ENCODE measurements at places on chromosomes 3 and 15.

GRCh38 chr3:52197499-52197841, 490 bp upstream of the ALAS1 start:
- DNase-seq: no peak

- no peak for DNase-seq
These were observed 230.2 kb upstream of the HES1 start for GRCh38 chr3:193905541-193906396.

DNA sequence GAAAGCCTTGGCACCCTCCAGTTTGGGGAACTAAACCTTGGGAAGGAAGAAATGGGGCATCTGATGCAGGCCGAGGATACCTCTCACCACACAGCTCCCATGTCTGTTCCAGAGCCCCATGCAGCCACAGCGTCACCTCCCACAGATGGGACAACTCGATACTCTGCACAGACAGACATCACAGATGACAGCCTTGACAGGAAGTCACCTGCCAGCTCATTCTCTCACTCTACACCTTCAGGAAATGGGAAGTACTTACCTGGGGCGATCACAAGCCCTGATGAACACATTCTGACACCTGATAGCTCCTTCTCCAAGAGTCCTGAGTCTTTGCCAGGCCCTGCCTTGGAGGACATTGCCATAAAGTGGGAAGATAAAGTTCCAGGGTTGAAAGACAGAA, 7.7 kb downstream of the MAP1A start:
- DNase-seq: no peak

- no peak for DNase-seq
These were observed 2.4 kb upstream of the CYP1A1 start for GRCh38 chr15:74727727-74728126.

DNA sequence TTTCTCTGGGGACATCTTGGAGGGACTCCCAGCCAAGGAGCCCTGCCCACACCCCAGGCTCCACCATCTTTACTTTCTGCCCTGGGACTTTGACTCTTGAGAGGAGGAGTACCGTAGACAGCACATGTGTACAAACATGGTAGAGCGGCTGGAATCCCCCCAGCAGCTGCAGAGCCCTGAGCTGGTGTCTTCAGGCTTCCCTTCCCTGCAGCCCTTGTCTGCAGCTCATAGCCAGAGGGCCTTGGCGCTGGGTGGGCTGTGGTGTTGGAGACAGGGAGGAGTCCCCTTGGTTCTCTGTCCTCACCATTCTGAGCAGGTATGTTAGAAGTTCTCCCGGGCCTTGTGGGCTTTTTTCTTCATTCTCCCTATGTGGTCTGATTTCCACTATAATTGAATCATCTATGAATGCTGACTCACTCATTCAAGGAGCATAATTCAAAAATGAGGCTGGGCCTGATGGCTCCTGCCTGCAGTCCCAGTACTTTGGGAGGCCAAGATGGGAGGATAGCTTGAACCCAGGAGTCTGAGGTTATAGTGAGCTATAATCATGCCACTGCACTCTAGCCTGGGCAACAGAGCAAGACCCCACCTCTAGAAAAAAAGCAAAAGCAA, 97.8 kb upstream of the MEF2A start:
- no peak for DNase-seq

DNA sequence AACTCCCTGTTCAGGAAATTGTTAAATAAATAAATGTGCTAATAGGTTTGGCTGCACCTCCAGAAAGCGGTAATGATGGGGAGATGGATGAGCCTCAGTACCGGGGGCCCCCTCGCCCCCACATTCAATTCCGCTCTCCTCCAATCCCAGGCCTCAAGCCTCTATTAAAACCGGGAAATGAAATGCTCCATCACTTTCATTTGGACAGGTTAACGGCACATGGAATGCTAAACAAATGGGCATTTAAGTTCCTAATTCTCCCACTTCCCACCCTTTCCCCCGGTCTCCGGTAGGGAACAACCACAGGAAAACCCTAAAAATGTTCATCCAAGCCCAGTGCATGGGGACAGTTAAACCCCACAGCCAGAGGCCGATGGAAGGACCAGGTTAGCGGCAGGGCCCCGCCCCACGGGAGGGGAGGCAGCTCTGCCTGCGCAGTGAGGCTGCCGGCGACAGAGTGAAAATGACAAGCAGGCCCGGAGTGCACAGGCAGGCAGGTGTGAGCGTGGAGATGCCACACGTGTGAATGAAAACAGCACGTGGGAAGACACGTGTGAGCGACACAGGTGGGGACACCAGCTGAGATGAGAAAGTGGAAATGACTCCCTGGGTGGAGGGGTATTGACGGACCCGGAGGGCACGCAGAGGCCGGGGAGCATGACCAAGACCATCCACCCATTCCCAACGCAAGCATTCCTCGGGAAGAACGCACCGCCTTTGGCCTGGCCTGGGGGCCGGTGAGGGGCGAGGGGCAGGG, 28.1 kb downstream of the RNU5B-1 start:
- DNase-seq: no peak

- no peak for DNase-seq
These were observed 914 bp upstream of the PTH1R start for GRCh38 chr3:46876313-46877300.

Data from CD4-positive, alpha-beta T cell treated with Interferon alpha-2 for 1 hour (primary cell).